Tibial nerve (tissue), 4 donors: ENCODE measurements at places on chromosomes 13 and 19. TPM values are rescaled to one million over a fixed set of nuclear protein-coding genes. Genes with fewer than 3 reads are reported as not detected.
A peak's percentile ranks its signal among the peaks of the same experiment; 100 is the strongest.

FPR2 gene
- 1.0 TPM for total RNA-seq

CPAMD8 gene
- total RNA-seq: 12.0 TPM

ZNF132 gene
- 5.0 TPM for total RNA-seq

RGCC gene
- 935 TPM for total RNA-seq

GARIN5A gene
- not detected for total RNA-seq

PSG5 gene
- not detected for total RNA-seq

APOC1 gene
- total RNA-seq: 28.2 TPM

DNM2 gene
- total RNA-seq: 134 TPM

AMER2 gene
- total RNA-seq: not detected

APC2 gene
- total RNA-seq: 10.2 TPM

MYH14 gene
- total RNA-seq: 15.3 TPM

DHDH gene
- not detected for total RNA-seq

- peaks cover 35% of the 10 kb centered on the region for H3K36me3 ChIP-seq
- no peak for DNase-seq
- H3K4me1 ChIP-seq: no peaks in the 10 kb centered on the region
- peak overlapping the region; percentile 96 for H3K4me3 ChIP-seq
- H3K27ac ChIP-seq: peak overlapping the region; percentile 95
These were observed 518 bp downstream of the KLF2 start for GRCh38 chr19:16325161-16325527.

- H3K4me1 ChIP-seq: no peaks in the 10 kb centered on the region
- H3K27me3 ChIP-seq: no peaks in the 10 kb centered on the region
- H3K27ac ChIP-seq: no peak overlapping the region
- H3K36me3 ChIP-seq: no peaks in the 10 kb centered on the region
These were observed 176.5 kb downstream of the COL4A1 start for GRCh38 chr13:110130431-110130830.

DNA sequence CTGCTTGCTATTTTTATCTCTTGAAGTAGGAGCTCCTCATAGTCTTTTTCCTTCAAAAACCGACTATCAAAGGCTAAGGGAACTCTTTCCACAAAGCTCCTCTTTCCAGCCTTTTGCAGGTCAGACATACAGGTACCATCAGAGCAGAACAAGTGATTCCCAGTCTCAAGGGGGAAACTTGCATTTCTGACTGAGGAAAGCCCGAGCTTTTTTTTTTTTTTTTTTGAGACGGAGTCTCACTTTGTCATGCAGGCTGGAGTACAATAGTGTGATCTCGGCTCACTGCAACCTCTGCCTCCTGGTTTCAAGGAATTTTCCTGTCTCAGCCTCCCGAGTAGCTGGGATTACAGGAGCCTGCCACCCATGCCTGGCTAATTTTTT, 32.0 kb downstream of the RUBCNL start:
- no peaks in the 10 kb centered on the region for H3K36me3 ChIP-seq
- DNase-seq: no peak
- no peak overlapping the region for H3K27ac ChIP-seq

GRCh38 chr13:19742643-19743042, 40.1 kb downstream of the PSPC1 start:
- no peak overlapping the region for H3K27ac ChIP-seq
- no peaks in the 10 kb centered on the region for H3K27me3 ChIP-seq
- no peaks in the 10 kb centered on the region for H3K4me1 ChIP-seq
- DNase-seq: no peak
- no peaks in the 10 kb centered on the region for H3K36me3 ChIP-seq

DNA sequence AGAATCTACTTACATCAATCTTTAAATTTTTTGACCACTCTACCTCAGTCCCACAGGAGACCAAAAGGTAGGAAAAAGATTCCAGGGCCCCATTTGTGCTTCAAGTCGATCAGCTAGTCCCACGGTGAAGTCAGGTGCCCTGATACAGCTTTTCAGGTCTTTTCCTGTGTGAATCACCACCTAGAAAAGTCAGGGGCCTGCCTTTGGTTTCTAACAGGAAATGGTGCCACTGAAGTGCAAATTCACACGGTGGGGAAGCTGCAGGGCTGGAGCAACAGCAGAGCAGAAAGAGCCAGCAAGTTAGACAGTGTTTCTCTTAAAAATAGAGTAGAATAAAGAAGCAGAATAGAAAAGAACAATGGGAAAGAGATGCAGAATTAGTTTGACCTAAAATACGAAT, 107.5 kb downstream of the KLF12 start:
- H3K4me1 ChIP-seq: no peaks in the 10 kb centered on the region
- H3K27me3 ChIP-seq: no peaks in the 10 kb centered on the region
- DNase-seq: no peak

- H3K27ac ChIP-seq: no peak overlapping the region
- no peaks in the 10 kb centered on the region for H3K27me3 ChIP-seq
- no peaks in the 10 kb centered on the region for H3K36me3 ChIP-seq
- no peak overlapping the region for H3K4me3 ChIP-seq
- no peaks in the 10 kb centered on the region for H3K4me1 ChIP-seq
These were observed 1883.8 kb downstream of the OLFM4 start for GRCh38 chr13:54912367-54912766.

DNA sequence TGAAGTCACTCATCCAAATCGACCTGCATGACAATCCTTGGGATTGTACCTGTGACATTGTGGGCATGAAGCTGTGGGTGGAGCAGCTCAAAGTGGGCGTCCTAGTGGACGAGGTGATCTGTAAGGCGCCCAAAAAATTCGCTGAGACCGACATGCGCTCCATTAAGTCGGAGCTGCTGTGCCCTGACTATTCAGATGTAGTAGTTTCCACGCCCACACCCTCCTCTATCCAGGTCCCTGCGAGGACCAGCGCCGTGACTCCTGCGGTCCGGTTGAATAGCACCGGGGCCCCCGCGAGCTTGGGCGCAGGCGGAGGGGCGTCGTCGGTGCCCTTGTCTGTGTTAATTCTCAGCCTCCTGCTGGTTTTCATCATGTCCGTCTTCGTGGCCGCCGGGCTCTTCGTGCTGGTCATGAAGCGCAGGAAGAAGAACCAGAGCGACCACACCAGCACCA, 5.9 kb downstream of the SLITRK5 start:
- H3K36me3 ChIP-seq: peaks cover 2% of the 10 kb centered on the region
- DNase-seq: no peak
- H3K4me1 ChIP-seq: peaks cover 12% of the 10 kb centered on the region
- H3K4me3 ChIP-seq: peak overlapping the region; percentile 33

DNA sequence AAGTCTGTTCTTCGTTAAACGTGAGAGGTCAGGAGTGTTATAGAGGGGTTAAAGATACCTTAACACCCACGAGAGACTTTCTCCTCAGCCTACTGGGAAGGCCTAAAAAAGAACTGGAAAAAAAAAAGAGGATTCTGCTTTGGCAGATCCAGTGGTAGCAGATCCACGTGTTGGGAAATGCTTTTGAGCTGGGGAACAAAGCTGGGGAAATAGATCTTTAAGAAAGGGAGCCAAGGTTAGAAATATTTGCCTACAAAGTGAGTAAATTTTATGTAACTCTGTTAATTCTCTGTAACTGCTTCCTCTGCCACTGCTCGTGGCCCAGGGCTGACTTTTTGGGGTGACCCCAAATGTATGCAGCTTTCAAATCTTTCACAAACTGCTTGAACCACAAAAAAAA, 11.7 kb downstream of the RFX2 start:
- peak overlapping the region; percentile 80 for H3K27ac ChIP-seq
- no peak overlapping the region for H3K4me3 ChIP-seq
- DNase-seq: no peak
- no peaks in the 10 kb centered on the region for H3K36me3 ChIP-seq

GRCh38 chr13:24091080-24091479, 69.4 kb upstream of the SPATA13 start:
- no peak for DNase-seq
- no peak overlapping the region for H3K4me3 ChIP-seq
- H3K27me3 ChIP-seq: no peaks in the 10 kb centered on the region
- no peaks in the 10 kb centered on the region for H3K4me1 ChIP-seq

GRCh38 chr13:44686531-44686934, 110.4 kb upstream of the TSC22D1 start:
- H3K27me3 ChIP-seq: no peaks in the 10 kb centered on the region
- no peaks in the 10 kb centered on the region for H3K4me1 ChIP-seq
- no peak overlapping the region for H3K4me3 ChIP-seq
- no peak overlapping the region for H3K27ac ChIP-seq
- no peaks in the 10 kb centered on the region for H3K36me3 ChIP-seq

GRCh38 chr19:56141417-56141993, 418 bp downstream of the ZNF444 start:
- no peaks in the 10 kb centered on the region for H3K36me3 ChIP-seq
- peak overlapping the region; percentile 39 for H3K4me3 ChIP-seq
- peak overlapping the region; percentile 88 for H3K27ac ChIP-seq
- H3K27me3 ChIP-seq: no peaks in the 10 kb centered on the region
- no peak for DNase-seq

DNA sequence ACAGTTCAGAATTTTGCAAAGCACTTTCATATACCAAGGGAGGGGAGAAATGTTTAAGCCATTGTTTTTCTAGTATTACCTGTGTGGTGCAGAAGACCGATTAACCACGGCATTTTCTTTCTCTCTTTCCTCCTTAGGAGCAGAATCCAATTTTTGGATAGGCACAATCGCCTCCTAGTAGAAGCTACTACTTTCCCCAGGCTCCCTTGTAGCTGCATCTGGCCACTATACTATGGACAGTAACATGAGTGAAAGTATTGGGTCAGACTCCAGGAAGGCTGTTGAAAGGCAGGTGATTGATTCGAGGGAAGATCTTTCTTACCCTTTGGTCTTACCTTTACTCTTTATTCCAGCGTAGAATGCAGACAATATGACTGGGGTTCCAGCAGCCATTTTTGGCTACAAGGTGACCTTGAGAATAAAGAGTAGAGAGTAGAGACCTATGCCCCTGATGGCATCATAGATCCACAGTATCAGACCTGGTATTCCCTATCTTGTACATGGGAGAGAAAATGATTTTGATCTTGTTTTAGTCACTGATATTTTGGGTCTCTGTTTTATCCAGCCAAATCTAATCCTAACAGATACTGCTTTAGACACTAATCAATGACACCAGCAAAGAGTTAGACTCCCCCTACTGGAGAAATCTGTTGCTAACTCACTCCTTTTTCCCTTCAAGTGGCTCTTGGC, 77.0 kb downstream of the LRRC63 start:
- H3K27ac ChIP-seq: no peak overlapping the region
- H3K4me3 ChIP-seq: no peak overlapping the region
- H3K27me3 ChIP-seq: no peaks in the 10 kb centered on the region
- no peak for DNase-seq
- no peaks in the 10 kb centered on the region for H3K4me1 ChIP-seq

DNA sequence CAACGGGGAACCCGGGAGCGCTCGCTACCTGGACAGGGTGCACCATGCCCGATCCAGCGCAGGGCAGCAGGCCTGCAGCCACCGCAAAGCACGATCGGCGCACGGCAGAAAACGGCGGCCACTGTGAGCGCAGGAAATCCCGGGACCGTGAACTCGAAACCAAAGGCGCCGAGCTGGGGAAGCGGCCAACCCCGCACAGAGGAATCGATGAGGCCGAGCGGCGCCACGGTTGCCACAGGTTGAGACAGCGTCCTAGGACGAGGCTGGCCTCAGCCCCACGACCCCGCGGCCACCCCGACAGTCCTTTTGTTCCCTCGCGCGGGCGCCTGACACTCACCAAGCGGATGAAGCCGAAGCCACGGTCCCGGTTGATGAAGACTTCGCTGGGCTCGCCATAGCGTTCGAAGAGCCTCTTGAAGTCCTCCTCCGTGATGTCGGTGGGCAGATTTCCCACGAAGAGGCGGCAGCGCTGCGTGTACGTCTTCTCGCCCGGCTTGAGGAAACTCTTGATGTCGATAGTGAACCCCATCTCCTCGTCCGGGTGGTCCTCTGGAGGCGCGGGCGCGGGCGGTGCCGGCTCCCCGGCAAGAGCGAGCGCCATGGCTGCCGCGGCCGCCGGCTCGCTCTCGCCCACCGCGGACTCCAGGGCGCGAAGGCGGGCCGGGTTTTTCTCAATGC, 557 bp downstream of the PSPC1 start:
- H3K4me3 ChIP-seq: peak overlapping the region; percentile 89
- no peaks in the 10 kb centered on the region for H3K27me3 ChIP-seq
- peak; percentile 19 for DNase-seq

DNA sequence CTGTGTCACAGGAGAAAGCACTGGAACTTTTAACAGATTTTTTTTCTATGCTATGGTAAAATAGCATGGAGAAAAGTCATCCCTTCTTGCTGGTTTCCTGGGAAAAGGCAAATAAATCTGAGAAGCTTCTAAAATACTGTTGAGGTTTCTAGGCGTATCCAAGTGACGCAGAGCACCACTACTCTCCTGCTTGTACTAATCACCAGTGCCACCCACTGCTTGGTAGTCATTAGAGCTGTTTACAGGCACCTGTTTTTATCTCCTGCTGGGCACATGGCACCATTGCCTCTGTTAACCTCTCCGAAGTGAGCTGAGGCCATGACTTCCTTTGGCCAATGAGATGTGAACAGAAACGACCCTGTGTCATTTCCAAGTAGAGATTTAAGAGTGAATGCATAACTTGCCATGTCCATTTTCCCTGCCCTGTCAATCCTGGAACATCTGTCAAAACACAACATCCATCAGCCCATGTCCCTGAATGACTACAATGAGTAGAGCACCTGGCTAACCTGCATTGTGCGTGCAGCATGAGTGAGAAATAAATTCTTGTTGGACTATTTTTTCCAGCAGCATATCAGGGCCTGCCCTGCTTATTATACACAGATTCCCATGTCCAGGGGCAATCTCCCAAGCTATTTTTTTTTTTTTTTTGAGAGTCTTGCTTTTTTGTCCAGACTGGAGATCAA, 17.3 kb upstream of the OXGR1 start:
- no peak overlapping the region for H3K4me3 ChIP-seq
- no peaks in the 10 kb centered on the region for H3K36me3 ChIP-seq
- DNase-seq: no peak
- no peak overlapping the region for H3K27ac ChIP-seq
